ENCODE measurements at places on chromosomes 12 and 14.
A peak's percentile ranks its signal among the peaks of the same experiment; 100 is the strongest.

GRCh38 chr14:105399466-105399775 lies 1.1 kb downstream of the TEX22 start:
- peak overlapping the region; percentile 93 for H3K4me3 ChIP-seq
- peaks cover 20% of the 10 kb centered on the region for H3K4me1 ChIP-seq
- DNase-seq = no peak
- H3K36me3 ChIP-seq = peaks cover 27% of the 10 kb centered on the region
- no peaks in the 10 kb centered on the region for H3K27me3 ChIP-seq

DNA sequence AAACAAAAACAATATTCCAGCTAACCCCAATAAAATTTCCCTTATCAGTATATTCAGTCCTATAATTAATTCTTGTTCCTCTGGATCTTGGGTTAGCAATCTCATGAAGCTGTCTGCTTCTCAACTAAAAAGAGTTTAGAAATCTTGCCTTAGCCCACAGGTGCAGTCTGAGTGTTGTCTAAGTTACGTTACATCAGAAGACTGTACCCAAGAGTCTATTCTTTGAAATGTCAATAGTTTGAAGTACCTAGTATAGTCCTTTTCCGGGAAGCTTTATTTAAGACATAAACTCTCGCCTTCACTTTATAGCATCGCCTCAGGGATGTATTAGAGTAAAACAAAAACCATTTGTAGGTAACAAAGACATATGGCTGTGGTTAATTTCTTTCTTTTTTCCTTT lies 465.1 kb downstream of the FUT8 start:
- H3K4me3 ChIP-seq = no peak overlapping the region
- no peaks in the 10 kb centered on the region for H3K27me3 ChIP-seq
- peaks cover 5% of the 10 kb centered on the region for H3K4me1 ChIP-seq
- peak overlapping the region; percentile 55 for H3K27ac ChIP-seq
- peaks cover 7% of the 10 kb centered on the region for H3K36me3 ChIP-seq

GRCh38 chr12:1054117-1054870 lies 63.3 kb downstream of the ERC1 start:
- H3K4me3 ChIP-seq = no peak overlapping the region
- H3K27me3 ChIP-seq = no peaks in the 10 kb centered on the region

DNA sequence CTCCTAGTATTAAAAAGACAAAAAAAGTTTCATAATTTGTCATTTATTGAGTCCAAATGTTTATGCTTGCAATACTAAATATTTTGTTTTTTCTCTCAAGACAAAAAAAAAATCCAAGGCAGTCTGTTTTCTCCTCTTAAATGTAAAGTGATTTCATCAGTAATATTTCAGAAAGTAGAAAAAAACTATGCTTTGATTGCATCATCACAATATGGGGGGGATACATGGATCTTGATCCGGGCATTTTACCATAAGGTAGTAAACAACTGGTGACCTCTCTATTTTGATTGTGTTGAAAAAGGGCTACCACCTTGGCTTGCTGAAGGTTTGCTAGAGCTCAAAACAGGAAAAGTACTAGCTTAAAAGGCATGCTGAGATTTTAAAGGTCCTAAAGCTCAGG lies 43.6 kb downstream of the ERGIC2 start:
- no peak overlapping the region for H3K27ac ChIP-seq
- DNase-seq = no peak
- no peaks in the 10 kb centered on the region for H3K27me3 ChIP-seq
- H3K36me3 ChIP-seq = peaks cover 25% of the 10 kb centered on the region
- no peaks in the 10 kb centered on the region for H3K4me1 ChIP-seq

DNA sequence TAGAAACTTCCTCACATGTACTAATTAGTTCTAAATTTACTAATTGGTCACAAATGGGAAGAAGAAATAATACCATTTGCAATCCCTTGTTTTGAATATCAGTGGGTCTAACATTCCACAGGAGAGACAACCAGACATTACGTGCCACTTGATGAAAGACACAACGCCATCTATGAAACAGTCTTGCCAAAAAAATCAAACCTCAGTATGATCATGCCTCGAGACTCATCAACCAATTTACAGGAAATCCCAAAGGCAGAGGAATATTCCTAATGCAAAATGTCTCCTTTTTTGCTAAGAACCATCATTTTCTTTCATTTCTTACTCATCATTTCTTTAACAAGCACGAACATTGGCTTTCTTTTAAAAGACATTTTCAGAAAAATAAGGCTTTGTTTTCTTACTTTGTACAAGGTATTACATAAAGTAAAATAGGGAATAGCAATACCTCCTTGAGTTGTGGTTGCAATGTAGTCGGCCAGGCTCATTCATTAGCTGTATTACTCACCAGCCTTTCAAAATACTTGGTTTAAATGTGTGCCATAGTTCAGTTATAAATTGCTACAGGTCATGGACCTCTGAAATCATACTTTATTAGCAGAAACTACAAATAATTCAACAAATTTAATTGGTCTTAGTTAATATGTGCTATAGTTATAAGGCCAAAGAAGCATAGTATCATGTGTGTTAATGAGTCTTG lies 436.2 kb upstream of the FLRT2 start:
- H3K27me3 ChIP-seq = no peaks in the 10 kb centered on the region
- no peak for DNase-seq
- H3K27ac ChIP-seq = no peak overlapping the region
- H3K4me3 ChIP-seq = no peak overlapping the region

DNA sequence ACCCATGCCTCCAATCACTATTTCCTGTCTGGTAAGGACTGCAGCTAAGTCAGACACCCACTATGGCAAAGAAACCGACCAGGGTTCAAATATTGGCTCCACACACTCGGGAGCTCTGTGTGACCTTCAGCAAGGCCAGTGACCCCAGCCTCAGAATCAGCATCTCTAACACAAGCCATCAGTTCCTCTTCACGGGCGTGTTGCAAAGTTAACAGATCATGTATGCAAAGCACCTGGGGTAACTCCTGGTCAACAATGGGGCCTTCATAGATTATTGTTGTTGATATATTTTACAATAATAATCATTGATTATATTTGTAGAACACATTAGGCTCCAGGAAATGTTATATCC lies 6.2 kb upstream of the FAM222A start:
- DNase-seq = no peak
- no peak overlapping the region for H3K27ac ChIP-seq
- peaks cover 29% of the 10 kb centered on the region for H3K27me3 ChIP-seq
- no peak overlapping the region for H3K4me3 ChIP-seq

GRCh38 chr12:49130151-49131050 lies 794 bp downstream of the TUBA1B start:
- peak overlapping the region; percentile 93 for H3K27ac ChIP-seq
- peaks cover 45% of the 10 kb centered on the region for H3K36me3 ChIP-seq
- H3K27me3 ChIP-seq = no peaks in the 10 kb centered on the region
- H3K4me1 ChIP-seq = peaks cover 59% of the 10 kb centered on the region
- DNase-seq = peak; percentile 92

DNA sequence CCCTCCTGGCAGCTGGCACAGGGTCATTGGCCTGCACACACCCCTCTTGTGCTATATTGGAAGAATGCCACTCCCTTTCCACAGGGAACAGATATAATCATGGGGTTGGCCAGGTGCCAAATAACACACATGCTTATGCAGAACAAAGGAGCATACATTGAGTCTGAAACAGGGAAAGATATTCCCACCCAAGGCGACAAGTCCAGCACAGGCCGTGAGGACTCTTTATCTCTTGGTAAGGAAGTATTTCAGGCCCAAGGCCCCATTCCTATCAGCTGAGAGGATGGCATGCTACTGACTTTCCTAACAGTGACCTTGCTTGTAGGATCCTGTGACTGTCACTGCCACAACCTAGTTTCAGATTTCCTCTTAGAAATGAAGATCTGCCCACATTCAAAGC lies 59.0 kb upstream of the STXBP6 start:
- H3K4me1 ChIP-seq = no peaks in the 10 kb centered on the region
- H3K36me3 ChIP-seq = no peaks in the 10 kb centered on the region
- H3K27ac ChIP-seq = no peak overlapping the region
- H3K4me3 ChIP-seq = no peak overlapping the region
- H3K27me3 ChIP-seq = peaks cover 3% of the 10 kb centered on the region

DNA sequence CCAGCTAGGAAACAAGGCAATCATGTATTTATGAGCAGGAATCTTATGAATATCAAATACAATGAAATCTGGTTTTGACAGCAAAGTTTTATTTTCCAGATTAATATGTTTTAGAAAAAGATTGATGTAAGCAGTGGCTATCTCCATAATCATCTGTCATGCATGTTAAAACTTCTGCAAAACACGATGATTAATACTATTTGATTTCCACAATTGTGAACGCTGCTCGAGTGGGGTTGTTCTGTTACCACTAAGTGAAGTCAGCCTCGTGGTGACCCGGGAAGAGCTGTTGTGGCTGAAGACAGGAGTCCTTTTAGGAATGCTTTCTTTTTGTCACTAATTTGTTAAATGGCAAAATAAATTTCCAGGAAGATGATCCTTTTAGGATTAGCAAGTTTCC lies 9.4 kb downstream of the CFAP251 start:
- no peaks in the 10 kb centered on the region for H3K4me1 ChIP-seq
- peaks cover 3% of the 10 kb centered on the region for H3K27me3 ChIP-seq
- H3K4me3 ChIP-seq = no peak overlapping the region

GRCh38 chr14:23436327-23437132 lies 1.1 kb upstream of the MYH7 start:
- H3K4me3 ChIP-seq = no peak overlapping the region
- no peaks in the 10 kb centered on the region for H3K36me3 ChIP-seq

GRCh38 chr14:100436745-100437406 lies 113.7 kb downstream of the SLC25A47 start:
- DNase-seq = no peak
- H3K4me3 ChIP-seq = no peak overlapping the region
- no peaks in the 10 kb centered on the region for H3K36me3 ChIP-seq
- H3K27me3 ChIP-seq = no peaks in the 10 kb centered on the region
- H3K4me1 ChIP-seq = peaks cover 30% of the 10 kb centered on the region

GRCh38 chr14:32657081-32657480 lies 281.6 kb upstream of the NPAS3 start:
- DNase-seq = no peak
- H3K27ac ChIP-seq = no peak overlapping the region
- no peaks in the 10 kb centered on the region for H3K27me3 ChIP-seq
- no peaks in the 10 kb centered on the region for H3K36me3 ChIP-seq
- no peaks in the 10 kb centered on the region for H3K4me1 ChIP-seq
- no peak overlapping the region for H3K4me3 ChIP-seq

- peak; percentile 31 for DNase-seq
- H3K36me3 ChIP-seq = no peaks in the 10 kb centered on the region
- H3K27me3 ChIP-seq = peaks cover 23% of the 10 kb centered on the region
- H3K27ac ChIP-seq = peak overlapping the region; percentile 87
- H3K4me1 ChIP-seq = peaks cover 11% of the 10 kb centered on the region
Measured at GRCh38 chr14:59189091-59189785, 771 bp downstream of the DAAM1 start.

DNA sequence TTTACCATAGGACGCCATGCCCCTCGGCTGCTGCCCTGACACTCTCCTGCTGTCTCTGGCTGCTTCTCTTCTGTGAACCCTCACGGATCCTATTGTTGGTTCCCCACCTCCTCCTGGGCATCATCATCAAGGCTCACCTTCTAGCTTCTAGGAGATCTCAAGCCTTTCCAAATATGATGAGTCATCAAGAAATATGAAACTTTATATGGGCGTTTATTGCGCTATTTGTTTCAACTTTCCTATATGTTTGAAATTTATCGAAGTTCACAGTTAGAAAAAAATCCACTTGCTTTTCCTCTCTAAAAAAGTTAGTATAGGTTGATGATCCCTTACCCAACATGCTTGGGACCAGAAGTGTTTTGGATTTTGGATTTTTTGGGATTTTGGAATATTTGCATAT lies 2.8 kb upstream of the CRADD start:
- H3K36me3 ChIP-seq = peaks cover 6% of the 10 kb centered on the region
- no peak for DNase-seq
- H3K4me1 ChIP-seq = peaks cover 32% of the 10 kb centered on the region
- no peak overlapping the region for H3K4me3 ChIP-seq
- H3K27ac ChIP-seq = no peak overlapping the region

- H3K4me3 ChIP-seq = peak overlapping the region; percentile 100
- peaks cover 2% of the 10 kb centered on the region for H3K27me3 ChIP-seq
Measured at GRCh38 chr14:53149668-53150316, 3.3 kb downstream of the DDHD1 start.
